Fibroblast of skin of scalp (primary cell): ENCODE measurements at places on chromosomes 3 and 15.

DNA sequence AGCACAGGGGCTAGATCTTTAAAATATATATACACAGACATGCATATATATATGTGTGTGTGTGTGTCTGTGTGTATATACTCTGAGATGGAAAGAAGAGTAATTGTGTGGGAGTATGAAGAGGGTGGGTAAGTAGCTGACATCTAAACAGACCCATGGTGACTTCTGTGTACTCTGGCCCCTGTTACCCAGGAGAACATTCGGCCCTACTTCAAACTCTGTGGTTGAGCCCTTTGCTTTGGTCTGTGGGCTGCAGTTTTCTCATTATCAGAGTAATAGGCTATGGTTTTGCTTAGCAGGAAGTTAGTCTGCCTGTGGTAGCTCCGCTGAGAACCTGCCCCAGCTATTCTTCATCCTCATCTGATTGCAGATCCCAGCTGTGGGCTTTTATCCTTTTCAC is 141.4 kb downstream of the RBPMS2 start:
- DNase-seq: no peak

DNA sequence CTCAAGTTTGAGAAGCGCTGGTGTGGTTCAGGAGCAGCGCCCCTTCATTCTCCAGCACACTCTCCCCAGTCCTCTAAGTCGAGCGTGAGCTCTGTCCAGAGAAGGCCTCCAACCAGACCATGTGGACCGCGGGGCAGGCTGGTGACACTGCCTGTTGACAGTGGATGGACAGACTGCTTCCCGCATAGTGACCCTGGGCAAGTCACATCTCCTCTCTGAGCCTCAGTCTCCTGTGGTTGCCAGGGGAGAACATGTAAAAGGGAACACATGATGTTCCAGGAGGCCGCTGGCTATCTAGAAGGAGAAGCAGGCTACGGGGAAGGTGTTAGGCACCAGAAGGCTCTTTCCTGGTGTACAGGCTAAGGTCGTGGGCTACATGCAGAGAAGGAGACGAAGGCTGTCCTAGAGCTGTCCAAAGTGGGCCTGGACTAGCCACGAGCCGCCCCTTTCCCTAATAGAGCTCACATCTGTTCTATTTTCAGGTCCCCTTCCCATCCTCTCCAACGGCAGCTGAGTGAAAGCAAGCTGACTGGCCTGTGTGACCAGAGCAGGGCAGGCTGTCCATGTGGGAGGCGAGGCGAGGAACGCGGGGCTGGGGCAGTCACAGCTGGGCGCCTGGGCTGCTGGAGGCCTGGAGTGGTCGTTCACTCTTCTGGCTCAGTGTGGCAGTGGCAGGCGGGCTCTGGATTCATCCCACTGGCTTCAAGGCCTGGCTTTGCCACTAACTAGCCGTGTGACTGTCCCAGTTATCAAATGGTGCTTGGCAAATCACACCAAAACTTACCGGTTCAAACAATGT is 11.1 kb downstream of the ISG20 start:
- DNase-seq: no peak

- no peak for DNase-seq
Observed at GRCh38 chr3:99175276-99175812, 273.8 kb upstream of the DCBLD2 start.

DNA sequence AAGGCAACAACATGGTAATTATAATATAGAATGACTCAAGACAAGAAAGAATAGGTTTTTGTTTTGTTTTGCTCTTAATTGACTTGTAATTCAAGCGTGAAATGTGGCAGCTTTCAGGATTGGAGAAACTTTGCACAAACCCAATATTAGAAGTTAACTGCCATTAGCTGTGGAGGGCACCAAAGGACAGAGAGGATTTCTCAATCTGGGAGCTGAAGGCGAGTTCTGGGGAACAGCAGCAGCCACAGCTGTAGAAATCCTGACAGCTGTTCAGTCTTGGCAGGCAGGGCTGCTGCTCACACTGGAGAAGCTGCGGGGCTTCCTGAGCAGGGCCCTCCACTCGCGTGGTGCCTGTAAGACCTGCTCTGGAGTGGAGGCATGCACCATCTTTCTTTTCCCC is 182.2 kb upstream of the IL12A start:
- no peak for DNase-seq

DNA sequence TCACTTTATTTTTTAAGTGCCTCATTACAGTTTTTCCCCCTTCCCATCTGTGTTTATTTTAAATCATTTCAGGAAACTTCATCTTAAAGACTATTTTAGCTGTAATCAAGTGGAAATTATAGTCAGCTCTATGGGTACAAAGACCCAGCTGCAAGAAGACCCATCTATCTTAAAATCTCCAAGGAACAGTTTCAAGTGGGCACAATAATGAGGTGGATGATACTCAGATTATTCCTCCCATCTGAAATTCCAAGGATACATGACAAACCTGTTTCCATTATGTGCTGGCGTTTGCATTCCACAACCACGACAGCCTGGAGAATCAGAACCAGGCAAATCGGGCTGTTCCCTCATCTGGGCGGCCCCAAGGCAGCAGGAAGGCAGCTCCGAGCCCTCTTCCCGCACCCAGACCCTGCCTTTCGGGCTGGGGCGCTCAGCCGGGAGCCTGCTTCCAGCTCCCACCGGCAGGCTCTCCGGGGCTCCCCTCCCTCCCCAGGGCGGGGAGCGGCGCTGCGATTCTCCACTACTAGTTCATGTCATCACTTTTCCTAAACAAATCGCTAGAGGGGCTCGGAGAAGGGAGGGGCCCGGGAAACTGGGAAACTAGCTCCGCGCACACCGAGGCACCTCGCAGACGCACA is at the start of gene MGLL:
Gene MGLL, minus strand, starts transcription at position 475 of the 641 bp plus-strand sequence. Its CDS starts 197 bp downstream, at position 278.
- peak; percentile 56 for DNase-seq

GRCh38 chr3:149160754-149161300 is 31.4 kb downstream of the HPS3 start:
- peak; percentile 8 for DNase-seq

- no peak for DNase-seq
Observed at GRCh38 chr3:195337747-195338146, 66.8 kb upstream of the XXYLT1 start.

DNA sequence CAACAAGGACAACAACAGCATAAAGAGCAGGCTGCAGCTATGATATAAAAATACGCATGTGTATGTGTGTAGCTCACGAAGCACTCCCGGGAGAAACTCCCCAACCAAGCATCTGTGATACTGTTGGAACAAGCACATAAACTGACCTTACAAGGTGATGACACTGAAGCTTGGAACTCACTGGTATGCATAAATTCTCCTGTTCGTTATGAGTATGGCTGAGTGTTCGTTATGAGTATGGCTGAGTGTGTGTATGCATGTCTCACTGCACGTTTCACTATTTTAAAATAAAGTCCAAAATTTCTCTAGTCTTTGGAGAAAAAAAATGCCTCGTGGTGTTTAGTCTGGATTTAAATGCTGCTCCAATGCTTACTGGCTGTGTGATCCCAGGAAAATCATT is 256.8 kb downstream of the RORA start:
- peak; percentile 97 for DNase-seq

- DNase-seq: peak; percentile 92
Observed at GRCh38 chr15:51866751-51867150, 37.3 kb downstream of the TMOD3 start.

- peak; percentile 9 for DNase-seq
Observed at GRCh38 chr15:35111861-35112260, 26.8 kb upstream of the NANOGP8 start.

DNA sequence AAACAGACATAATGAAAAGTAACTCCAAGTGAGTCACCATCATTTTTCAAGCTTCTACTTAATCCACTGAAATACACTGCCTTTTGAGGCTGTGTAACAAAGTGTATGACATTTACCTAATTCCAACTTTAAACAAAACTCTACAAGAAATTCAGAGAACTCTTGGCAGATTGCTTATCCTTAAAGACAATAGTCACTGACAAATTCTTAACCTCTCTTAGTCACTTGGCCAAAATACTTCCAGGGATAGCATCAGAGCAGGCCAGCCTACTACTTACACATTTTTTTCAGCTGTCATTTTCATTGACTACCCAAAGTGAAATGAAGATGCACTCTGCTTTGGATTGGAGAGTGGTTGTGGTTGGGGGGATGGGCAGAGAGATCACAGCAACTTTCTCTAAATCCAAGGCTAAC is 3.6 kb downstream of the WWTR1 start:
- DNase-seq: peak; percentile 73

GRCh38 chr3:160828880-160829279 is 72.8 kb downstream of the PPM1L start:
- DNase-seq: no peak

- DNase-seq: no peak
Observed at GRCh38 chr3:58218904-58219303, 8.1 kb upstream of the DNASE1L3 start.

- no peak for DNase-seq
Observed at GRCh38 chr3:86420990-86421739, 569.8 kb downstream of the VGLL3 start.

DNA sequence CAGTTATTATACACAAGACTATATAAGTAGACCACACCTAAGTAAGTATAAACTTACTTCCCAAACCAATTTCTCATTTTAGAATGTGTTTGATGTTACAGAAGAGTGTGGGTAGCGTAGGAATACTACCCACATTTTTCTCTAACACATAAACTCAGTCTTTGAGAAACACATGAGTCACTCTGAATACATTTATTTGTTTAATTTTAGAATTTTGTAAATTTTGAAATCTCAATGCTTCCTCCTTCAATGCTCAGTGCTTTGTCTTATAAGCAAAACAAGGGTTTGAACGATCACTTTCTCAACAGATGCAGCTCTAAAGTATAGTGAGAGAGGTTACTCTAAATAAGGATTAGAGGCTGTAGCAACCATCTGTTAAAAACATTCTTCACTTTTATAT is 700.8 kb downstream of the SI start:
- no peak for DNase-seq

DNA sequence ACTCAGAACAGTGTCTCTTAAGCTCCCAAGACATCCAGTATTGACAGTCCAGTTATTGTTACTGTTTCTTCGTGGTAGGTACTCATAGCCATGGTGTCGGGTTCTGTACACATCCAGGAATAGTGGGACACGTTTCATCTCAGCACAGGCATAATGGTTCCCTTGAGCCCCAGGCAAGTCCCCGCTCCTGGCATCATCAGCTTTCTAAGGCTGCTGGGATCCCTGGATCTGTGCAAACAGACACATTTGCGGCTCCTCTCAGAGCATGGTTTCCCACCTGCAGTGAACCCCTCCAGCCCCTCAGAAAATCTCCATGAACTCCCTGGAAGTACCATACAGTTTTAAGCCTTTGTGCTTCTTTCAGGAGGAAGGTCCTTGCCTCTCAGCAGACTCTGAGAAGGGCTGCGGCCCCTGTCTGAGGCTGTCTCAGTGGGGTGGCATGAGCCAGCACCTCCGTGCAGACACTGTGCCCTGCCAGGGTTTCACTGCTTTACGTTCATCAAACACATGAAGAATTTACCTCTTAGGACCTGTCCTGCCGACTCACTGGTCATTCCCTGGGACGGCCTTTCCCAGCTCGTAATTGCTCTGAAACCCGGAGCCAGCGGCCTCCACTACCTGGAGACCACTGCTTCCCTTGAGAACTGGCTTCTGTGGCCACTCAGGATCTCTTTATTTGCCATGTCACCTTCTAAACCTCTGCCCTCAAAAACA is 124.9 kb downstream of the LRRK1 start:
- DNase-seq: no peak

DNA sequence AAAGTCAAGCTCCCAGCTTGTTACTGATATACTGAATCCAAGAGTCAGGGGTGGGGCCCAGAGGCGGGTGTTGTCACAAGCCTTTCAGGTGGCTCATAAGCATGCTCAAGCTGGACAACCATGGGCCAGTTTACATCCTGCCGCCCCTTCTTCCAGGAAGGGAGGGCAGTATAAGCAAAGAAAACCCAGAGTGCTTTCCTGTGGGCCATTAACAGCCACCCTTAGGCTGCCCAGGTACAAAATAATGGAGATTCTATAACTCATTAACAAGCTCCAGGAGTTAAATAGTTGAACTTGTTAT is 183.2 kb downstream of the NTRK3 start:
- no peak for DNase-seq

- no peak for DNase-seq
Observed at GRCh38 chr3:65339192-65339740, 651.5 kb upstream of the ADAMTS9 start.

GRCh38 chr15:70158309-70159000 is 60.7 kb upstream of the TLE3 start:
- no peak for DNase-seq

GRCh38 chr15:40481341-40482074 is 10.7 kb downstream of the CHST14 start:
- peak; percentile 40 for DNase-seq

DNA sequence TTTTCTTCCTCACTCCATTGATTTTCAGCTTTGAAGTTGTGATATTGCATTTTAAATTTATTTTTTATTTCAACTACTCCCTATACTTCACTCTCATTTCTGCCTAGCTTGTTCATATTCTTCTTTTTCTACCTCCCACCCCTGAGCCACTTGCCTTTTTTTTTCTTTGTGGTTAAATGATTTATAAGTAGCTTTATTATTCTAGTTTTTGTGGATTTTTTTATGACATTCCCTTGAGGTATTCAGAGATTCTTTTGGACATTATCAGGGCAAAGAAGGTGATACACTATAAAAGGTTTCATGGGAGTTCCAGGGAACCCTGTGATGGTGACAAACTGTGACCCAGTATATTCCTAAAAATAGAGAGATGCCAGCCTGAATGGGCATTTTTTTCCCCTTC is 3.3 kb downstream of the C15orf61 start:
- no peak for DNase-seq

DNA sequence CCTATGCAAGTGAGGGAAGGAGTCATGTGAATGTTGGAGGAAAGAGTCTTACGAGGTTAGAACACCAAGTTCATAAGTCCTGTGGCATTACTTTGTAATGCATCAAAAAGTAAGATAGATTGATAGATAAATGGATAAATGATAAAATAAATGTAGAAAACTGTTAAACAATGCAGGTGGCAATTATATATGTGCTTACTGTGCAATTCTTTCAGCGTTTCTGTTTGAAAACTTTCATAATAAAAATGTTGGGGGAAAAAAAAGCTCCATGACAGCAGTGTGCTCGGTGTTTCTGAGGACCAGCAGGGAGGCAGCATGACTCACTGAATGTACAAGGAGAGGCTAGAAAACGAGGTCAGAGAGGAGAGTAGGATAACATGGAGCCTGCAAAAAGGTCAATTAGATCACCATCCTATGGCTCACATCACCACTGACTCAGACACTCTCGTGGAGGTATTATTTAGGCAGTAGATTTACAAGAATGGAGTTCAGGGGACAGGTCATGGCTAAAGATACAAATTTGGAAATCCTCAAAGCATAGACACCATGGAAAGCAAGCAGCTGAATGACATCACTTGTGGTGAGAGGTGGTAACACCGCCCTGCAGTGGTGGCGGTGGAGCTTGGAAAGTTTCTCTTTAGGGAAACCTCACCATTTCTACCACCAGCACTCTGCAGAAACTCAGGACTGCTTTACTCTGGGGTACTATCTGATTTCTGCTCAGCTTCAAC is 219.8 kb downstream of the CTNNB1 start:
- DNase-seq: peak; percentile 60

DNA sequence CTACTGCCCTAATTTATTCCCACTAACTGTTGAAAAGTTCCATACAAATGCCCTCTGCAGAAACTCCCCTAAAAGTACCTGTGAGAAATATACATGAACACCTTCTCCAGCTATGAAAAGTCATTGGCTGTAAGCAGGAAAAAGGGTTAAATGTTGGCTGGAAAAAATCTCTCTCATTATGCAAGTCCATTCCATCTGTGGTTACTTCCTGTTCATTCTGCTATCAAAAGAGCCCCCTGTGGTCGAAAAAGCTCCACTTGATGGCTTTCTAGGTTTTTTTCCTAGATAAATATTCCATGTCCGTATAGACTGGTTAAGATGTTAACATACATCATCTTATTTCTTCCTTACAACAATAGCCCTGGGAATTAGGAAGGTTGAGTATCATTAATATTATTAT is 56.2 kb upstream of the AKAP13 start:
- no peak for DNase-seq

- DNase-seq: no peak
Observed at GRCh38 chr15:69554279-69554961, 101.8 kb downstream of the RPLP1 start.
